ENCODE measurements at places on chromosomes 1 and 21.

DNA sequence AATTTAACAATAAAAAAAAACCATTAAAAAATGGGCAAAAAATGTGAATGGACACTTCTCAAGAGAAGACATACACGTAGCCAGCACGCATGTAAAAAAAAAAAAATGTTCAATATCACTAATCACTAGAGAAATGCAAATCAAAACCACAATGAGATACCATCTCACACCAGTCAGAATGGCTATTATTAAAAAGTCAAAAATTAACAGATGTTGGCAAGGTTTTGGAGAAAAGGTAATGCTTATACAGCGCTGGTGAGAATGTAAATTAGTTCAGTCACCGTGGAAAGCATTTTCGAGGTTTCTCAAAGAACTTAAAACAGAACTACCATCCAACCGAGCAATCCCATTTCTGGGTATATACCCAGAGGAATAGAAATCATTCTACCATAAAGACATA is 1091.5 kb upstream of the B3GALT2 start:
- no peak for DNase-seq

GRCh38 chr1:18922319-18922726 is 20.0 kb upstream of the ALDH4A1 start:
- DNase-seq: no peak

GRCh38 chr1:234573711-234574299 is 36.2 kb downstream of the IRF2BP2 start:
- no peak for DNase-seq

- DNase-seq: no peak
Observed at GRCh38 chr1:25728301-25728935, 71.6 kb upstream of the SELENON start.

GRCh38 chr1:56429288-56429687 is 150.1 kb downstream of the PLPP3 start:
- no peak for DNase-seq

DNA sequence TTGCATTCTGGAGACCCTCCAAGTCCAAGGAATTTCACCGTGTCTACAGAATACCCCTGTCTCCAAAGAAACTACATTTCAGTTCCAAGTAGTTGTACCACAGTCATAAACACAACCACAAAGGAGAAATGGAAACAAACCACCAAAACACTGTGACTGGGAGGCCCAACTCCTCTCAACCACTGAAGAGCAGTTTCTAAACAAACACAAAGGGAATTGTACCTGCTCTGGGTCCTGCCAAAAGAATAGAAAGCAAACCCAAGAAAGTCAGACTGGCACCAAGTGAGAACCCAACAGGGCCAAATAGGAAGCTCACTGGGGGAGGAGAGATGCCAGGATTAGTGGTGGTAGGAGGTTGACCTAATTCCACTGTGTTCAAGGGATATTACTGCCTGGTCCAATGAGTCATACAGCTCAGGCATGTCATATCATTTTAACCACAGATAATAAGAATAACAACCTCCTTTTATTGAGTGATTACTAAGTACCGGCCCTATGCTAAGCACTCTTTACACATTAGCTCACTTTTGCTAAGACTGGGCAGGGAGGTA is 123.9 kb upstream of the PPP2R5A start:
- no peak for DNase-seq

- no peak for DNase-seq
Observed at GRCh38 chr1:173213665-173214064, 6.5 kb upstream of the TNFSF4 start.

DNA sequence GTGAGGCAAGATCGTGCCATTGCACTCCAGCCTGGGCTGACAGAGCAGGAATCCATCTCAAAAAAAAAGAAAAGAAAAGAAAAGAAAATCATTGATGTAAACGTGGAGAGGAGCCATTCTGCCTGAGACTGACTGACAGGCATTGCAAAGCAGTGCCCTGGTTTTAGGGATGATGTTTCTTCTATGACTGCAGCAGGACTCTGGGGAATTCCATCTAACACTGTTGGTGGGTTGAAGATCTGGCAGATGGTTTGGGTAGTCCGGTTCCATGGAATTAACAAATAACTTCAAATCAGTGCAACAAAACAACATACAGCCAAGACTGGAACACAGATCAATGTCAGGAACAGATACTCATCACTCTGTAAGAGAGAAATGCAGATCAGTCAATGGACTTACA is 17.8 kb upstream of the LAMC2 start:
- no peak for DNase-seq

GRCh38 chr1:12125422-12126355 is 41.1 kb upstream of the TNFRSF1B start:
- no peak for DNase-seq

GRCh38 chr1:107620753-107621152 is 344.2 kb downstream of the VAV3 start:
- DNase-seq: no peak

GRCh38 chr21:28687586-28687985 is 305.1 kb downstream of the LTN1 start:
- DNase-seq: no peak

GRCh38 chr1:235532360-235532759 is 28.1 kb upstream of the B3GALNT2 start:
- DNase-seq: no peak

GRCh38 chr1:37177230-37177864 is 143.0 kb upstream of the GRIK3 start:
- no peak for DNase-seq

DNA sequence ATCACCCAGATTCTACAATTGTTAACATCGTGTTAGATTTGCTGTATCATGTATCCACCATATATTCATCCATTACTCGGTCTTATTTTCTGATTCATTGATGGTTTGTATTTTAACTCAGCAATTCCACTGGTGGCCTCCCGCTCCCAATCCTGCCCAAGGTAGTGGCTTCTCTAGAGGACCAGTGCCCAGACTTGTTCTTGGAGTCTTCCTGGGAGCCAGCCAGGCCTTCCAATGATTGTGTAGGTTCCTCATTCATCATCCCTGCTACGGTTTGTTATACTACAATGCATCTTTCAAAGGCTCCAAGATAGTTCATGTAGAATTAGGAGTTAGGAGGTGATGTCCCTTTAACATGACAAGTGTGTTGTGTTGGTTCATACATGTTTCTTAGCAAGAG is 451.1 kb downstream of the SETD4 start:
- DNase-seq: no peak

- DNase-seq: no peak
Observed at GRCh38 chr1:3625151-3625907, 514 bp downstream of the TPRG1L start.

DNA sequence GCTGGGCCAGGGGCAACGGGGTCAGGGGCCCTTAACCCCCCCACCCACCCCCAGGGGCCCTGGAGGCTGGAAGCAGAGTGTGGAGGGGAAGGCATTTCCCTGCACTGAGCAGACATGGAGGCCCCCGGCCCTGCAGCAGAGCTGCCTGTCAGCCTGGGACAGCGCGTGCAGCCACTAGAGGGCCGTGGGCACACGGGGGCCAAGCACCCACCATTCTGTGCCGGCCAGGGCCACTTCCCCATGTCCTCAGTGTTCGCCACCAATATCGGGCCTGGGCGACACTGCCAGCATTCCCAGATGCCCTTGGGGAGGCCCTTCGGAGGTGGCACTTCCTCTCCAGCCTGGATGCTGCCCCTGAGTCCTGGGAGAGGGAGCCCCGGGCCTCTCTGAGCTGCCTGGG is 23.2 kb upstream of the ARHGEF16 start:
- no peak for DNase-seq

- no peak for DNase-seq
Observed at GRCh38 chr1:91402023-91402422, 2.6 kb downstream of the HFM1 start.

DNA sequence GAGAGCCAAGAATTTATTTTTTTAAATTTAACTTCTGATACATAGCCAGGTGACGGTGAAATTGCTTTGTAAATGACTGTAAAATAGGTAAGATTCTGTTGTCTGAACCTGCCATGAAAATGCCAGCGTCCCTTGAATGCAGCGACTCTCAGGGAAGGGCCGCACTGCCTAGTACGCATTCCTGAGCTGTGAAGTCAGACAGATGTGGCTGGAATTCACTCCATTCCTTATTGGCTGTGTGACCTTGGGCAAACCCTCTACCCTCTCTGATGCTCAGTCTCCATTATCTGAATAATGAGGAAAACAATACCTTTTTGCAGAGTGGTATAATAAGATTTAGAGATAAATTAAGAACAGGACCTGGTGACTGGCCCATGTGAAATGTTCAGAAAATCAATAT is 167.1 kb upstream of the DAB1 start:
- no peak for DNase-seq

GRCh38 chr1:107689733-107690132 is 275.2 kb downstream of the VAV3 start:
- DNase-seq: no peak

DNA sequence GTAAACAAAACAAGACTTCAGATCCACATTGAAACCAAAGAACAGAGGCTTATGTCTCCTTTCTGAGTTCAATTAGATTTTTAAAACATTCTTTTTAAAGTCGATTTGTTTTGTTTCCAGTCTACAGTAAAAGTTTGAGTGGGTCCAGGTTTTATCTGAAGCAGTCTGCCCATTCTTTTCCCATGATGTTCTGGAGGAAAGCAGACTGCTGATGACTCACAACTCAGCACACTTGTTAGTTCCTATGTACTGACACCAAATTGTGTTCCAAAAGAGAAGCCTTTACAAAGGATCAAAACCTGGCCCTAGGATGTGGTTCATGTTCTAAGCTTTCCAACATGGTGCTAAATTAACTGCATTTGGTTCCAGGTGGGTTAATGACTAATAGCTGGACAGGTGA is 11.4 kb upstream of the CCN1 start:
- no peak for DNase-seq

DNA sequence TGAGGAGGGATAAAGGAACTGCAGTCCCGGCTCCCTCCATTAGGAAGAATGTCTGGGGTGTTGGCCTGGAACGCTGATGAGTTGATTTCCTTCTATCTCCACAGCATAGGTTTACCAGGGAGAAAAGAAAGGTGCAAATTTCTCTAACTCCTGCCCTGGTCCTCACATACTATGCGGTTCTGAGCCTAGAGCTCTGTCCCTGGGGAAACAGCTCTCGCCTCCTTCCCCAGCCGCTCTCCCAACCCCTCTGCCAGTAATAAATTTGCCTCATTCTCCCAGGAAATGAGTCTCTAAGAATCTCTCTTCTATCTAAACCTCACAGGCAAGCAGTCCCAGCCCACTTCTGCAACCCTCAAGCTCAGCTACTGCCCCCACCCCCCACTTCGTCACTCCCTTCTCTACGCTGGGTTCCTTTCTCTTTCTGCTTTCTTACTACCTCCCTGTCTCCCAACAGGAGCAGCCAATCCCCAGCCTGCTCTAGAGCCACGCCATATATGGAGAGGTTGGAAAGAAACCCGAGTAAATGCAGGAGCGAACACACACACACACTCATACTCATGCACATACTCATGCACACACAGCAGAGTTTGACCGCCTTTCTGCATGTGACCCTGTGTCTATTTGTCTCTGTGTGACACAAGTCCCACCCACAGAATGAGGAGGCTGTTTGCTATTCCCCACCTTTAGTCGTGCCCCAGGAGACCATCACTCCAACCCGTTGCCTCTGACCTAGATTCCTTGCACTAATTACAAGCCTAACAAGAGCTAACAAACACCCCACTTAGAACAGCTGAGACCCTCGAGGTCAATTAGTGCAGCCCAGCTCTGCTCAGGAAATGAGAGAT is 13.4 kb downstream of the PLEKHO1 start:
- no peak for DNase-seq

- DNase-seq: no peak
Observed at GRCh38 chr1:155890251-155890650, 20.9 kb downstream of the RIT1 start.

Measured in activated naive CD8-positive, alpha-beta T cell treated with anti-CD3 and anti-CD28 coated beads, Interleukin-2, amount 50 U/mL, for 16 hours (primary cell).